ENCODE measurements at places on chromosomes 13 and 19.
A peak's percentile ranks its signal among the peaks of the same experiment; 100 is the strongest.

GRCh38 chr19:32407004-32407992, 1.7 kb downstream of the DPY19L3 start:
- no peak for DNase-seq

GRCh38 chr19:50797781-50798658, 7.8 kb downstream of the ACP4 start:
- DNase-seq, result no peak

GRCh38 chr19:27392027-27392632, 1820.8 kb downstream of the UQCRFS1 start:
- DNase-seq, result no peak

DNA sequence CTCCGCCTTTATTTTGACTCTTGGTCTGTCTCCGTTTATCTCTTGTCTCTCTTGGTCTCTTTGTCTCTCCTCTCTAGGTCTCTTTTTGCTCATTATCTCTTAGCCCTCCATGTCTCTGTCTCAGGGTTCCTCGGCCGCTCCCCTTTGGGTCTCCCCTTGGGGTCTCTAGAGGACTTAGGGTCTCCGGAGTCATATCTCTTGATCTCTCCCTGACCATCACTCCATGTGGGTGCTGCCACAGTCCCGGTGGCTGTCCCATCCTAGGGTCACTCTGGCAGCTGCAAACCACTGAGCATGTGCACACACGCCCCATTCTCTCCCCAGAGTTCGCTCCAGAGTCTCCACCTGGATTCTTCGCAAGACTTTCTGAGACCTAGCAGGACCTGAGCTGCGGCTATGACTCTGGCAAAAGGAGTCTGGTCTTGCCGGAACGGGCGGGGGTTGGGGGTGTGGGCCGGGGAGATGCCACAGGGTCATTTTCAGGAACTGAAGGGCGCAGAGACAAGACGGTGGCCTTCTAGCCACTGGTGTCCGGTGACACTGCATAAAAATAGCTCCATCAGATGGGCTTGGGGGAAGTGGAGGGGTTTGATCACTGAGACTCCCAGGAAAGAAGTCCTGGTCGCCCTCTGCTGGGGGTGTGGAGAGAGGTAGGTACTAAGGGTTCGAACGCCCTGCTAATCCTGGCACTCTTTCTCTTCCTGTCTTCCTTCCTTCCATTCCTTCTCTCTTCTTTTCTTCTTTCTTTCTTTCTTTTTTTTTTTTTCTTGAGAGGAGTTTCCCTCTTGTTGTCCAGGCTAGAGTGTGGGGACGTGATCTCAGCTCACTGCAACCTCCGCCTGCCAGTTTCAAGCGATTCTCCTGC, 1.2 kb upstream of the KCNA7 start:
- peak; percentile 60 for DNase-seq

Data from H1 (cell line).